Common myeloid progenitor, CD34-positive (primary cell): ENCODE measurements at places on chromosomes 6 and 20.
A peak's percentile ranks its signal among the peaks of the same experiment; 100 is the strongest.

DNA sequence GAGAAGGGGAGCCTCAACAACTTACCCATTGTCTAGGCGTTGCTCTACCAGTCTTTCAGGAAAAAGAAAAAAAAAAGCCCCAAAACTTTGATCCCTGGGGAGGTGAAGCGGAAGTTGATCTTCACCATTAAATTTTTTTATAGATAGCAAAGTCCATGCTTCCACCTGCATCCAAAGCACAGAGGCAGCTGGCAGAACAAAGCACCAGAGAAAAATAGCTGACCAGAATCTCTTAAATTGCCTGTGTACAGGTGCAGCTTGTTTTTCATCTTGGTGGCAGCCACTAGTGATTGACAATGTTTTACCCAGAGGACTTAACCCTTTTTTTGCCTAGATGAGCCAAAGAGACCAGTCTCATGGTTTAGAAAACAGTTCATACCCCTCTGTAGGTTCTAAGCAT, 86.0 kb downstream of the MYB start:
- DNase-seq = no peak

DNA sequence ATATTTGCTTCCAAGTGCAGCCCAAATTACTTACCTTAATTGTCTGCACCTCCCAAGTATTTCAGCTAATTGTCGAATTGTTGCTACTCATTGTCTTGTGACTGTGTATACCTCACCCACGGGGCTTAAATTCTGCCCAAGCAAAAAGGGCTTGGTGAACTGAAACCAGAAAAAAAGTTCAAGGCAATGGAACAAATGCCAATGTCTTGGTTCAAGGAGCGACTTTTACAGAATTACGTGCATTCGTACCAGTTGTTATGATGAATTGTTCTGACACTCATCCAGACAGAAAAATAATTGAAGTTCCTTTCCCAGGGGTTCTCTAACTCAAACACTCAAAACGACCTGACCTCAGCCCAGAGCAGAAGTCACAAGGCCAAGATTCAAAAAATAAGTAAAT, 13.9 kb upstream of the PXDC1 start:
- DNase-seq = no peak

DNA sequence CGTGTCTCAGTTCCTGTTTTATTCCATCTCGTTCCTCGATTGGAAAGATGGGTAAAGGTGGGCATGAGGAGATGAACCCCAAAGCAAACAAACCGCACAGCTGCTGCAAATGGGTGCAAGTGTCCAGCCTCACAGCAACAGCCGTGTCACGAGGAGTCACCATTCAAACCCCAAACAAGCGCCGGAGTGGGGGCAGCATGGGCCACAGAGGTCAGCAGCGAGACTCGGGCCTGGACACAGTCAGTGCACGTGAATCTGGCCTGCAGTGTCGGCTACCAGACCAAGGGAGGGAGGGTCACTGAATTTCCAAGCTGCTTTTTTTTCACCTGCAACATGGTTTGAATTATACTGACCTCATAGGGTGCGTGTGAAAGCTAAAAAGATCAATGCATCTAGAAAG, 63.5 kb downstream of the EZR start:
- DNase-seq = no peak

DNA sequence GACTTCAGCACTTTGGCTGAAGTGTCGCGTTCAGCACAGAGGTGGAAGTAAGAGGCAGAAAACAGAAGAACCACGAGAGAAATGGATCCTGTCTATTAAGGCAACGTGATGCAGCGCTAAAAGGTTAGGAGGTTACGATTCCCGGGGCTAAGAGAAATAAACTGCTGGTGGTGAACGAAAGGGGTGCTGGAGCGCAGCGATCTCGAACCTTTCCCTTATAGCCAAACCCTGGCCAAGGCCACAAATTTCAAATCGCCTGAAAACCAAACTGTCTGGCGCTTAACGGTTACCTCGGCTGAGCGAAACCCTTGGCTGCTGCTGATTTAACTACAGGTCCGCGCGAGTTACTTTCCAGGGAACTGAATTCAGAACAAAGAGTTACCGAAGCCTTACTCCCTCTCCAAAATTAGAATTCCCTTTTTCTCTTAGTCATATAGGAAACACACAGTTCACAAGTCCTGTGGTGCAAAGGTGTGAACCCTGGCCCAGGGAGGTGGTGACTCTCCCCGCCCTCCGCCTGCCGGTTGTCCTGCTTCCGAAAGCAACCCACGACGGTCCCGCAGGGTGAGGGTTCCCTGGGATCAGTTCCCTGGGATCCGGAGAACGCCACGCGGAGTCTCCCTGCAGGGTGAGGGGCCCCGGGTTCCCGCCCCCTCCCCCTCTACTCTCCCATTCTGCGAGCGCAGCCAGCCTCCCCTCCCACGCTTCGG, 1.3 kb upstream of the SLC35D3 start:
- DNase-seq = peak; percentile 18

- DNase-seq = no peak
Measured at GRCh38 chr20:1804554-1804956, 90.7 kb upstream of the SIRPA start.

GRCh38 chr20:20405623-20406022, 37.7 kb downstream of the INSM1 start:
- no peak for DNase-seq

- no peak for DNase-seq
Measured at GRCh38 chr6:158544428-158544827, 15.5 kb upstream of the TMEM181 start.

DNA sequence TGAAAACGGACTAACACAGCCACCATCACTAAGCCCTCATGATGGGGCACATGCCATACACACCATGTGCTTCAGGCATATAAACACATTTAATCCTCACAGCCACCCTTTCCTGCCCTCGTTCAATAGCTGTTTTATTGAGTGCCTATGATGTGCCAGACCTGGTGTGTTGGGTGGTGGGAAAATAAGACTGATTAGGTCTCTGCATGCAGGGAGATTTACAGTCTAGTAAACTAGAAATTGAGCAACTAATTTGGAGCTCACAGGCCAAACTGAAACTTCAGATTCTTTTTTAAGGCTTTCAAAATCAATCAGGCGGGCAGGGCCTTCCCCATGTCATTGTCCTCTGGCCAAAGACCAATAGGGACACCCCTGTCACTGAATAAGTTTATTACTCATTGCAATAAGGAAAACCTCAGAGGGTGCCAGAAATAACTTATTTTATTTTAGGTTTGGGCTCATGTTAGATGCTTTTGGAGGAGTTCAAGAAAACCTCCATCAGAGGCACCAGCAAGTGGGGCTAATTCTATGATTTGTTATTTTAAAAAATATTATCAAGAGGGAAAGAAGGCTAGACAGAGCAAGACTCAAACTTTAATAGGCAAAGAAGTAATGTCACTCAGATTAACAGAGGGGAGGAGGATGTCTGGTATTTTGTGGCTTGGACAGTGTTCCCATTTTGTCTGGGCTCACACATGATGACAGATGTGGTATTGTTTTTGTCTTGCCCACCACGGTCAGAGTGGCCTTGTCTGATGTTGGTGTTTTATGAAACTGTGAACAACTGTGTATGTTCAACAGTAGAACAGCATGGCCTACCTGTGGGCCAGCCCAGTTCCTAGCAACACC, 12.0 kb downstream of the ZFP64 start:
- DNase-seq = no peak

GRCh38 chr20:31474097-31474436, 860 bp downstream of the DEFB124 start:
- no peak for DNase-seq

GRCh38 chr20:58716476-58717277, 24.1 kb downstream of the NPEPL1 start:
- DNase-seq = no peak
